HAP-1 (cell line): ENCODE measurements at places on chromosomes 1 and 21.

DNA sequence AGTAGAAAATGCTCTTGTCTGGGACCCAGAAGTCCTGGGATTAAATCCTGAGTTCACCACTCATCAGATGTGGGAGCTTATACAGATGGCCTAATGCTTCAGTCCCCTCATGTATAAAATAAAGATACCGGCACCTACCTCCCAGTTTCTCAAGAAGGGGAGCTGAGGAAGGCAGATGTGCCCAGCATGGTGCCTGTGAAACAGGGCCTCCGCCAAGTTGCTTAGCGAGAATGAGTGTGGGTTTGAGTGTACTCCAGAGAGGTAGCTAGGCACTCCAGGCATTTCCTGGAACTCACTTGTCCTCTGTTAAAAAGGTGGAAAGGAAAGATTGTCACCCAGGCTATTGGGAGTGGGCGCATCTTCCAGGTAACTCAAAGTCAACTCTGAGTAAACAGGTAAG, 37.8 kb downstream of the IER5 start:
- no peak for DNase-seq

- peak; percentile 51 for DNase-seq
These were observed 1.1 kb downstream of the LUZP1 start for GRCh38 chr1:23167353-23168078.

GRCh38 chr1:184820956-184821355, 66.3 kb upstream of the EDEM3 start:
- no peak for DNase-seq

GRCh38 chr21:27407271-27407670, 440.4 kb upstream of the ADAMTS5 start:
- no peak for DNase-seq

DNA sequence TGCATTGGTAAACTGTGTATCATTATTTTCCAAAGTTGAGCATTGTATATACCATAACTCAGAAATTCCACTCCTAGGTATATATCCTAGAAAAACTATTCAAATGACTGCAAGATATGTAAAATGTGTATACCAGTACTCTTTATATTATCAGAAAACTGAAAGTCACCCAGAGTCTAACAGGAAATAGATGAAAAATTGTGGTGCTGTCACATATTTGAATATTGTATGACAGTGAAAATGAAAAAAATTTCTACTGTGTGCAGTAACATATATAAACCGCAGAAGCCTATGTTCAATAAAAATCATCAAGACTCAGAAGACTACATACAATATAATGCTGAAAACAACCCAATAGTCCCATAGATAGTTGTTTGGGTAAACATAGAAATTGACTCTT, 74.4 kb upstream of the LYPLAL1 start:
- DNase-seq = no peak

GRCh38 chr1:179973198-179974110, 18.8 kb downstream of the CEP350 start:
- DNase-seq = no peak

- DNase-seq = no peak
These were observed 144.3 kb upstream of the PRMT6 start for GRCh38 chr1:106912131-106912530.

- DNase-seq = no peak
These were observed 1466.4 kb downstream of the PLA2G4A start for GRCh38 chr1:188295157-188295556.

- peak; percentile 57 for DNase-seq
These were observed 179.2 kb downstream of the ATG4C start for GRCh38 chr1:62962901-62963776.

DNA sequence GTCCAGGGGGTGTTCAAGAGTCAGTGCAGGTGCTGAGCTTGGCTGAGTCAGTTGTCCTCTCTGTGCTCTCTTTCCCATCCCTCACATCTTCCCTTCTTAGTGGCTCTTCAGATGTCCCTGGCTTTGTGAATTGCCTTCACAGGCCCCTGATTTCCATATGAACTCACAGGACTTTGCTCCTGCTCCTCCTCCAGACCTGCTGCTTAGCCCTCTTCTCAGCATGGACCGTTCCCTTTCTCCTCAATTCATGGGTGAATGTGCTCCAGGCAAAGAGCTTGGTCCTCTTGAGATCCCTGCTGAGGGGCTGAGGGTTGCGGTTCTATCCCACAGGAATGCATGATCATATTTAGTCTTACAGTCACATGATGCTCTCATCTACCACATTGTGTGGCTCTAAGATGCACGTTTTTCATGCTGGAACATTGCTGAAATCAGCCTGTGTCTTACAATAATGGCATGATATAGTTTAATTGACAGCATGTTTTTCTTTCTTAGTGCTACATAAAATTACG, 30.5 kb downstream of the CACNA1E start:
- DNase-seq = no peak
